Uterine smooth muscle cell (primary cell): ENCODE measurements at places on chromosomes 3 and 15. TPM values are rescaled to one million over a fixed set of nuclear protein-coding genes. Genes with fewer than 3 reads are reported as not detected.

The GALNT15 gene
- total RNA-seq, result 3.4 and 4.6 TPM in 2 replicates

The CCR8 gene
- not detected in 2 replicates for total RNA-seq

The APEH gene
- total RNA-seq, result 173 TPM in 2 replicates

The TNNC1 gene
- total RNA-seq, result 0.33 TPM in 1 of 2 replicates, not detected in the other

The TKT gene
- 472 and 843 TPM in 2 replicates for total RNA-seq

The NANOGP8 gene
- total RNA-seq, result not detected in 2 replicates

The CHRD gene
- total RNA-seq, result 7.4 and 9.3 TPM in 2 replicates

The CLSTN2 gene
- 0.50 and 1.00 TPM in 2 replicates for total RNA-seq

The SPATA12 gene
- 0.11 TPM in 1 of 2 replicates, not detected in the other for total RNA-seq

The RTP3 gene
- total RNA-seq, result not detected in 2 replicates

The SLC24A5 gene
- total RNA-seq, result not detected in 2 replicates

The GPR27 gene
- total RNA-seq, result 0.11 and 0.12 TPM in 2 replicates

The NOX5 gene
- total RNA-seq, result 0.22 and 0.25 TPM in 2 replicates

The MKRN2OS gene
- total RNA-seq, result not detected in 2 replicates

The GPR171 gene
- not detected in 2 replicates for total RNA-seq

The TM6SF1 gene
- 0.22 and 0.62 TPM in 2 replicates for total RNA-seq

The SLC28A1 gene
- total RNA-seq, result under 0.01 and 0.12 TPM in 2 replicates

The GPR62 gene
- total RNA-seq, result 0.12 TPM in 1 of 2 replicates, not detected in the other

The PLOD2 gene
- 149 and 317 TPM in 2 replicates for total RNA-seq

The BDH1 gene
- 3.9 and 8.2 TPM in 2 replicates for total RNA-seq

The ISLR gene
- total RNA-seq, result 30.2 and 39.7 TPM in 2 replicates

The PIGZ gene
- total RNA-seq, result 2.1 and 3.9 TPM in 2 replicates

The DAZL gene
- total RNA-seq, result not detected in 2 replicates

The CASR gene
- not detected in 2 replicates for total RNA-seq

The PDIA3 gene
- total RNA-seq, result 160 and 313 TPM in 2 replicates

The MINAR1 gene
- total RNA-seq, result 0.66 and 0.75 TPM in 2 replicates
